ENCODE measurements at places on chromosomes 6 and 20. TPM values are rescaled to one million over a fixed set of nuclear protein-coding genes. Genes with fewer than 3 reads are reported as not detected.

Gene TMEM244
- total RNA-seq: not detected

Gene ZBP1
- total RNA-seq: 0.22 TPM

Gene MUC21
- not detected for total RNA-seq

Gene MLN
- not detected for total RNA-seq

Gene KCNB1
- 0.81 TPM for total RNA-seq
